Left renal pelvis (tissue), 4 donors: ENCODE measurements at places on chromosomes 2 and 18.

- DNase-seq = no peak
Observed at GRCh38 chr18:48769006-48769636, 181.6 kb downstream of the SMAD7 start.

DNA sequence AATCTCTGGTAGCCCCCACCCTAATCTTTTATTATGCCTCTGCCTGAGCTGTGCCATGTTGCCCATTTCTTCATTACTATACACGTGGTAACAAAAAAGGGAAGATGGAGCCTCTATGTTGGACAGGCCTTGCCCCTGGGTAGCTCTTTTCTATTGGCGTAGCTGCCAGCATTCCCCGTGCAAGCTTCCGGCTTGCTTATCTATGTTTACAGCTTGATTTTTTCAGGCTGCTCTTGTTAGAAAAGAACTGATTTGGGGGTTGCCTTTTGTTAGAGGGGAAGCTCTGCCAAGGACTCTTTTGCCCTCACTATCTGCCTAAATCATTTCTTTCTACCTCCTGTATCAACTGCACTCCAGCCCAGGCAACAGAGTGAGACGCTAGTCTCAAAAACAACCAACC lies 45.5 kb upstream of the ZSWIM2 start:
- no peak for DNase-seq

- DNase-seq = no peak
Observed at GRCh38 chr2:240383099-240383758, 52.2 kb upstream of the GPC1 start.

DNA sequence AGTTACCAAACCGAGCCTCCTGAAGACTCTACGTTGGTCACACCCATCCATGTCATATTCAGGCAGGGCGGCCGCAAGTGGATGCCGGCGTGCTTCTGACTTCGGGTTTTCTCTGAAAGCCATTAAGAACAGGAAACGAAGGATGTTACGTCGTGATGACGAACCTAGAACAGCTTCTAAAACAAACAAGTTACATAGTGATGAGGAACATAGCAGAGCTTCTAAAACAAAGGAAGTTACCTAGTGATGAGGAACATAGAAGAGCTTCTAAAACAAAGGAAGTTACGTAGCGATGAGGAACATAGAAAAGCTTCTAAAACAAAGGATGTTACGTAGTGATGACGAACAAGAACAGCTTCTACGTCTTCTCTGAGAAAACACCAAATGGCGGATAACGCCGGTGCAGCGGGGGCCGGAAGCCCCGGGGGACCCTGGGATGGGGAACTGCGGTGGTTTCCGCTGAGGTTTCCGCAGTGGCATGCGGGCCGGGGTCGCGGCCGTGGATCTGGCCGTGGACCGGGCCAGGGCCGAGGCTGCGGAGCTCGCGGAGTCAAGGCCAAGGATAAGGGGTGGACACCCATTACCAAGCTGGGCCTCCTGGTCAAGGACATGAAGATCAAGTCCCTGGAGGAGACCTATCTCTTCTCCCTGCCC lies 141.1 kb downstream of the SOCS6 start:
- DNase-seq = no peak

GRCh38 chr2:86037141-86037794 lies 68.4 kb downstream of the POLR1A start:
- no peak for DNase-seq

- no peak for DNase-seq
Observed at GRCh38 chr2:128949360-128949759, 630.7 kb upstream of the HS6ST1 start.

- no peak for DNase-seq
Observed at GRCh38 chr2:120463527-120463926, 117.6 kb downstream of the INHBB start.

- no peak for DNase-seq
Observed at GRCh38 chr2:229861431-229861830, 60.4 kb downstream of the TRIP12 start.

- DNase-seq = no peak
Observed at GRCh38 chr2:183630964-183631363, 506.7 kb downstream of the NUP35 start.

GRCh38 chr2:39033980-39034379 lies 86.9 kb downstream of the SOS1 start:
- DNase-seq = no peak

DNA sequence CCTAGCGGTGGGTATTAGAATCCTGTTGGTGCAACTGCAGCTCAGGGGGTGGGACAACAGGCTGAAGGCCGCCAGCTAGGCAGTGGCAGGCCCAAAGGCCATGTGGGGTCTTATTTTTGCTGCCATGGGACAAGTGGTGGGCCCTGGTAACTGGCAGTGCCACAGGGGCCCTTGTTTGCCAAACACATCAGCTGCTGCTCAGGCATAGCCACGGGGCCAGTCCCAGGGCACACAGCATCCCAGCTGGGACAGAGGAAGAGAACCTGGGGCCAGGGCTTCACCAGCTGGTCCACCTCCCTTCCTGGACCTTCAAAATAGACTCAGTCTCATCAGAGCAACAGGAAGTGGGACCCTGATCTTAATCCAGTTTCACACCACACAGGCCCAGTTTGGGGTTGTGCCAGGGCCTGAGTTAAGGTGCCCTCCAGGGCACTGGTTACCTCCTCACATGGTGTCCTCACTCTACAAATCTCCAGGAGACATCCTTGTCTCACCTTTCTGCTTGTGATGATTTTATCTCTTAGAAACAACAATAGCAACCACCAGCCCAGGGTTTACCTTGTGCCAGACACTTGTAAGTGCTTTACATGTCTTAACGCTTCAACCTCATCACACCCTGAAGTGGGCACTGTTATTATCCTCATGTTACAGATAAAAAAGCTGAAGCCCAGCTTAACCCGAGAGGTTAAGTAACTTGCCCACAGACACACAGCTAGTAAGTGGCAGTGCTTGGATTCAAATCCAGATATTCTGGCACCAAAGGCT lies 98.5 kb downstream of the GYPC start:
- no peak for DNase-seq

DNA sequence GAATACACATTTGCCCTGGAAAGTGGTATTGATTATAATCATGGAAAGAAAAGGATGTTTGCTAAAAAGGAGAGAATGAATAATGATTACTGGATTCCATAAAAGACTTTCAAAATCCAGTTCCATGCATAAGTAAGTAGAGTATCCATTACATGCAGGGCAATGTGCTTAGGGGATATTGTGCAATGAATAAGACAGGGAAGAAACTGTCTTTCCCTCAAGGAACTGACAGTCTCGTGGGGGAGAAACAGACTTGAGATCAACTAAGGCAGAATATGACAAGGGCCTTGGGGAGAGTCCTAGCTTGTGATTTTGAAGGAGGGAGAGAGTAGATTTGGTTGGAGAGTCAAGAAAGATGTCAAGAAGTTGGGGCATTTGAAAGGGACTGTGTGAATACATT lies 130.6 kb downstream of the SPP2 start:
- DNase-seq = no peak

DNA sequence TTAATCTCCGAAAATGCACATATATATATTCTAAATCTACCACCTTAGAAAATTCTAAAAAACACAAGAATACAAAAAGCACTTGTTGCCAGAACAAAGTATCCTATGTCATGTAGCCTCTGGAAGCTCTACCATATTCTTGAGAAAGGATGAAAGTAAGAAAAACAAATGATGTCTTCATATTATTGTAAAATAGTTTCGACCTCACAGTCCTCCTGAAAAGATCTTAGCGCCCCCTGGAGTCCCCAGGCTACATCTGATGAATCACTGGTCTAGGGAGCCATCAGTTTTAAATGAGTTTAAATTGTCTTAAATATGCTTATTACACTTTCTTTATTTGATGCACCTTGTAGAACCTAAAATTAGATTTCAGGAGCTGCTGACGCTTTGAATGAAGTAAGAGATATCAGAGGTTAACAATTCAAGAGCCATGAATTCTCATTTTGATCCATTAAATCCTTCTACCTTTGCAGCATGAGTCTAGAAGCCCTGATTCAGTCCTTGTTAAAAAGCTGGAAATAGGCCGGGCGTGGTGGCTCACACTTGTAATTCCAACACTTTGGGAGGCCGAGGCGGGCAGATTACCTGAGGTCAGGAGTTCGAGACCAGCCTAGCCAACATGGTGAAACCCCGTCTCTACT lies 138.8 kb downstream of the MCFD2 start:
- DNase-seq = no peak

DNA sequence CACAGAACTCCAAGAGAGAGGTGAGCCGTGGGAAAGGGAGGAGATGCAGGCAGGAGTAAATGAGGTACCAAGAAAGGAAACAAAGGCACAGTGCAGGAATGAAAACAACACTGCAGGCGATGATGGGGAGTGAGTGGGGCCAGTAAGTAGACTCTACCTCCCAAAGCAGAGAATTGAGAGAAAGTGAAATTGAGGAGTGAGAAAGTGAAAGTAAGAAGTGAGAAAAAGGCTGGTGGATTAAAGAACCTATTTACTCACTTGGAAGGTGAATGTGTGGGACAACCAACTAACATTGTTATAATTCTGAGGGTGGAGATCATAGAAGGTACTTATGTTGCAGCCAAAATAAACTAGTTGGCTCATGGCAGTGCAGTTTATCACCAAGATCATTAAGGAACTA lies 193.1 kb upstream of the TMEM200C start:
- DNase-seq = no peak
